Stimulated activated memory B cell treated with anti-CD40 and anti-IgM and Interleukin-4, amounts not matched to agents 10 μg/mL and 1 μg/mL and 100 μg/mL, for 72 hours (primary cell): ENCODE measurements at places on chromosomes 7 and 10.

DNA sequence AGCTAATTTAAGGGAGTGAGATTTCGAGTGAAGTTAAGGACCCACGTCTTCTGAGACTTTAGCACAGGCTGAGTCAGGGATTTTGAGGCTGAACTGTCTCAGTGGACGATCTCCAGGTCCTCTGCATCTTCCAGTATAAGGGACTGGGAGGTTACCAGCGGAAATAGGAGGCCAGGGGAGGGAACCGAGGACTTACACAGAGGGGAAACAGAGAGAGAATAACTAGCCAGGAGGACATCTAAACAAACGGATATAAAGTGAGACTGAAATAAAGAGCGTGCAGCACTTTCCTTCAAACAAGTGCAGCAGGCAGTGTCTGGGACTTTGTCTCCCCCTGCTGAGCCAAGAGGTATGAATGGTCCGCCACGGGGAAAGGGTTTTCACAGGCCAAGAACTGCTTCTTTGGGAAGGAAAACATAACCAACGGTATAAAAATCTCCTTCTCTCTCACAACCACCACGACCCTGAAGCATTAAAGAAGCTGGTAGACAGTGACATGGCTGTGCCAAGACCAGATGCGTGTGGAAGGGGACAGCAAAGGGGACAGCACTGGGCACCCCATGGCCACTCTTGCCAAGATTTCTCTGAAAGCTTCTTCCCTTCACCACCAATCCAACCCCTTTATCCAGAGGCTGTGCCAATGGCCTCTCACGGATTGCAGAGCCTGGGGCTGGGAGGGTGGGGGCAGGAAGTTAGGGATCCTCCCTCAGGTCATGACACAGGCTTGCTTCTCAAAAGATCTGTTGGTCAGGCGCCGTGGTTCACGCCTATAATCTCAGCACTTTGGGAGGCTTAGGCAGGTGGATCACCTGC is 72.0 kb downstream of the SLC37A3 start:
- no peaks in the 10 kb centered on the region for H3K4me1 ChIP-seq
- ATAC-seq = peak; percentile 67
- no peak overlapping the region for H3K4me3 ChIP-seq
- peaks cover 3% of the 10 kb centered on the region for H3K36me3 ChIP-seq

DNA sequence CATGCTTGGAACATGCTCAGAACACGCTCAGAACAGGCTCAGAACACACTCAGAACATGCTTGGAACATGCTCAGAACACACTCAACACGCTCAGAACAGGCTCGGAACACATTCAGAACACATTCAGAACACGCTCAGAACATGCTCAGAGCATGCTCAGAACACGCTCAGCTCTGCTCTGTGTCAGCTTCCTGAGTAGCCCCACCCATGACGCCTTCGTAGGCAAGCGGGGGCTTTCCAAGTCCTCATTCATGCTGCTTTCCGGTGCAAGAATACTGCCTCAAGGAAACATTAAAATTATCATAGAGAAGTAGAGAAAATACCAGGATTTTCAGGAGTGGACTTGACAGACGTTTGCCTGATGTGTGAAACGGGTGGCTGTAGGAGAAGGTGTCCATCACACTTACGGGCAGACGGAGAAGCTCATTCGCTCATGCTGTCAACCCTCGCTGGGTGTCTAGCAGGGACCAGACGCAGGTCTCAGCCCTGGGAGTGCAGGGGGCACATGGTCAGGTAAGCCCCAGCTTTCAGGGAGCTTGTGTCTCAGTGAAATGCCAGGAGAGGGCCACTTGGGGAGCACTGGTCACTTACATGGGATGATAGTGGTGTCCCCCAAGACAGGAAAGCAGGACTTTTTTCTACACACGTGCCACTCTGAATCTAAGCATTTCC is 24.7 kb downstream of the EN2 start:
- no peaks in the 10 kb centered on the region for H3K36me3 ChIP-seq
- H3K27ac ChIP-seq = peak overlapping the region; percentile 12
- H3K27me3 ChIP-seq = peaks cover 38% of the 10 kb centered on the region
- peak; percentile 63 for ATAC-seq
- peaks cover 7% of the 10 kb centered on the region for H3K4me1 ChIP-seq

- no peaks in the 10 kb centered on the region for H3K4me1 ChIP-seq
- H3K4me3 ChIP-seq = no peak overlapping the region
- no peaks in the 10 kb centered on the region for H3K36me3 ChIP-seq
- no peak overlapping the region for H3K27ac ChIP-seq
- ATAC-seq = no peak
Observed at GRCh38 chr7:141874787-141875186, 33.5 kb upstream of the PRSS37 start.

DNA sequence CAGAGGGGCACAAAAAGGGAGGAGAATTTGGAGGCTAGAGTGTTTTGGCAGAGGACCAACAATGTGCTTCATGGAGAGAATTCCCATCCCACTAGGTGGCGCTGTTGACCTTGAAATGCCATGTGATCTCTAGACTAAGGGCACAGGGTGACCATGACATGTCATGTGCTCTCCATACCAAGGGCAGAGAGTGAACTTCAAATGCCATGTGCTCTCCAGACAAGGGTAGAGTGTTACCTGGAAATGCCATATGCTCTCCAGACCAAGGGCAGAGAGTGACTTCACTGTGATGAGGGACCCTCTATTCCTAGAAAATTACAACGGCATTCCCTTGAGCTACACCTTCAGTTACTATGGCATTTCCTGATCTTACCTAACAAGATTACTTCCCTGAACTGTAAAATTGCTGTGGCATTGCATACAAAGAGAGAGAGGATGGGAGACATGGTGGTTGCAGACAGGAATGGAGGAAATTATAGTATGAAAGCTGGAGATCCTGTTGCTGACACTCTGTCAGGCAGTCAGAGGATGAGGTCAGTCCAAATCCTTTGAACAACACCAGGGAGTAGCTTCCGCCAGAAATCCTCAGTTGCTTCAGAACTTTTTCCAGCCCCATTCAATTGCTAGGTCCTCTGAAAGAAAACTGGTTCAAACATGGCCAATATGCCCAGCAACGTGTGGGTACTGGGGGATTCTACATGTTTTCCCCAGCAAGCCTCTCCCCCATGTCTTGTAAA is 60.9 kb upstream of the ACSM6 start:
- H3K27ac ChIP-seq = no peak overlapping the region
- H3K27me3 ChIP-seq = no peaks in the 10 kb centered on the region
- peaks cover 27% of the 10 kb centered on the region for H3K36me3 ChIP-seq
- peak; percentile 79 for ATAC-seq
- H3K4me3 ChIP-seq = no peak overlapping the region

DNA sequence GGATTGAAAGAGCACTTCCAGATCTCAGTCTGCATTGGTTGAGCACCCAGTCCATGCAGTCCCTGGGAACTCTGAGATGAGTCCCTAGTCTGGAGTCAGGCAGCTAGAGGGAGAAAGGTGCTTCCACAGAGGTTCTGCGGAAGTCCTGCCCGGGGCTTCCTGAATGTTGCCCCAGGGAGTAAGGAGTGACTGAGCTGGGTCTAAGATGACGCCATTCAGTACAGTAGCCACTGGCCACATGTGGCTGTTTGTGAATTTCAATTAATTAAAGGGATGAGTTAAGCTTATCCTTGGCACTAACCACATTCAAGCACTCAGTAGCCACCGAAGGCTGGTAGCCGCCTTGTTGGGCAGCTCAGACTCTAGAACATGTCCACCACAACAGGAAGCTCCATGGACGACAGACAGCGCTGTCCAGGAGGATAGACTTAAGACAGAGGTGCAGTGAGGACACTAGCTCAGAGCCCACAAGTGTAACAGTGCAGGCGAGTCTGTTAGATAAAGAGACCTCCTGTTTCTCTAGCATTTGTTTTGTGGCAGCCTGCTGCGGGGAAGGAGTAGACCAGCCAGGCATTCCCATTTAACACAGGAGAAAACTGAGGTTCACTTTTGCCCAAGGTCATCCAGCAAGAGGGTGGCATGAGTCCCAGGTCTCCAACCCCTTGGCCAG is 101.6 kb upstream of the PPIF start:
- H3K4me3 ChIP-seq = peak overlapping the region; percentile 79
- peak overlapping the region; percentile 97 for H3K27ac ChIP-seq
- H3K36me3 ChIP-seq = peaks cover 31% of the 10 kb centered on the region
- H3K27me3 ChIP-seq = no peaks in the 10 kb centered on the region

GRCh38 chr10:48655411-48656240 is 29.0 kb upstream of the WDFY4 start:
- H3K27ac ChIP-seq = peak overlapping the region; percentile 78
- H3K4me1 ChIP-seq = peaks cover 68% of the 10 kb centered on the region
- peak; percentile 53 for ATAC-seq
- H3K36me3 ChIP-seq = no peaks in the 10 kb centered on the region

- H3K27me3 ChIP-seq = no peaks in the 10 kb centered on the region
- no peak for ATAC-seq
- H3K27ac ChIP-seq = no peak overlapping the region
- no peak overlapping the region for H3K4me3 ChIP-seq
- H3K4me1 ChIP-seq = no peaks in the 10 kb centered on the region
Observed at GRCh38 chr10:33235251-33235884, 99.1 kb downstream of the NRP1 start.

DNA sequence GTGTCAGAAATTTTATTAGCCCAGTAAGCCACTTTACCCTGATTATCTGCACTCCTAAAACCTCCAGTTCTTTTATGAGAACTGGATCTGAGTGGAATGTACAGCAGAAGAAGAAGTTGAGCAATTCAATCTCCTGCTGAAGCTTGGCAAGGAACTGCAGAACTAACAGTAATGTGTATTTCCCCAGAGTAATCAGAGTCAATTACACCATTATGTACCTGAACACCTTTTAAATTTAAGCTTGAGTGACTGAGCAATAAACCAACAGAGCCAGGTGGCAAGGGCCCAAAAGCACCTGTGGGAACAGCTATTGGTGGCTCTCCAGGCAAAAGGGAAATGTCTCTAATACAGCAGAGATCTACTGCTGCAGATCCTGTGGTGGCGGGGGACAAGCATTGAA is 40.1 kb upstream of the AKR1C2 start:
- H3K27me3 ChIP-seq = no peaks in the 10 kb centered on the region
- no peak overlapping the region for H3K27ac ChIP-seq
- H3K4me3 ChIP-seq = no peak overlapping the region
- ATAC-seq = no peak
- H3K4me1 ChIP-seq = no peaks in the 10 kb centered on the region

GRCh38 chr10:114694752-114695151 is 36.7 kb upstream of the ABLIM1 start:
- H3K27me3 ChIP-seq = peaks cover 20% of the 10 kb centered on the region
- H3K4me1 ChIP-seq = no peaks in the 10 kb centered on the region
- H3K4me3 ChIP-seq = no peak overlapping the region
- H3K36me3 ChIP-seq = no peaks in the 10 kb centered on the region

DNA sequence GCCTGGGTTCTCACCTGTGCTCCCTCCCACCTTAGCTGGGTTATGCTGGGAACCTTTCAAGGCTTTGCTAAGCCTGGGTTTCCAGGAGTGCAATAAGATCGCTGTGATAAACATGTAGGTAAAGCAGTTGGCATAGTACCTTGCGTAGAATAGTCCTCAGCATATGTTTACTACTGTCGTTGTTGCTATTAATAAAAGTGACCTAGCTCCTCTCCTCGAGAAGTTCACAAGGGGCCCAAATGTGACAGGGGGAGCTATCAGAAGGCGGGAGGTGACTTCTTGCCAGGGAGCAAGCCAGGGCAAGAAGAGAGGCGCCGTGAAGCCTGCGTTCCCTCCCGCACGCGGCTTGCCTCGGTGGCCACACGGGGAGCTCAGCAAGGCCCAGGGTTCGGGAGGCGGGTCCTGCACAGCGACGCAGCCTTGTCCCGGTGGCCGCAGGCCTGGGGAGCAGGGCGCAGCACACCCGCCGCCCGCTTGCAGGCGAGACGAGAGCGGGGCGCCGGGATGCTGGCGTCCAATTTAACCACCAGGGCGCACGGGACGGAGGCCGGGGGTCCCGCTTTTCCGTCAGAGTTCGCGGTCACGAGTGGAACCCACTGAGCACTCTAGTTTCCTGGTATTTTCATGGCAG is 106.2 kb downstream of the SNX10 start:
- H3K27ac ChIP-seq = peak overlapping the region; percentile 86
- H3K27me3 ChIP-seq = peaks cover 14% of the 10 kb centered on the region
- H3K4me1 ChIP-seq = peaks cover 31% of the 10 kb centered on the region
- no peaks in the 10 kb centered on the region for H3K36me3 ChIP-seq

GRCh38 chr7:83162402-83163256 is at the start of gene PCLO:
Gene PCLO, minus strand, starts transcription at chr7:83162884. Its CDS starts 292 bp downstream, at chr7:83162592.
- ATAC-seq = peak; percentile 91
- peak within 1 kb of the TSS; percentile 40 for H3K27ac ChIP-seq
- H3K4me3 ChIP-seq = peak within 1 kb of the TSS; percentile 73
- H3K4me1 ChIP-seq = no peaks in the 10 kb centered on the region

- H3K36me3 ChIP-seq = no peaks in the 10 kb centered on the region
- peaks cover 18% of the 10 kb centered on the region for H3K27me3 ChIP-seq
- no peaks in the 10 kb centered on the region for H3K4me1 ChIP-seq
- H3K27ac ChIP-seq = no peak overlapping the region
Observed at GRCh38 chr10:107168738-107169137, 4.2 kb upstream of the SORCS1 start.

DNA sequence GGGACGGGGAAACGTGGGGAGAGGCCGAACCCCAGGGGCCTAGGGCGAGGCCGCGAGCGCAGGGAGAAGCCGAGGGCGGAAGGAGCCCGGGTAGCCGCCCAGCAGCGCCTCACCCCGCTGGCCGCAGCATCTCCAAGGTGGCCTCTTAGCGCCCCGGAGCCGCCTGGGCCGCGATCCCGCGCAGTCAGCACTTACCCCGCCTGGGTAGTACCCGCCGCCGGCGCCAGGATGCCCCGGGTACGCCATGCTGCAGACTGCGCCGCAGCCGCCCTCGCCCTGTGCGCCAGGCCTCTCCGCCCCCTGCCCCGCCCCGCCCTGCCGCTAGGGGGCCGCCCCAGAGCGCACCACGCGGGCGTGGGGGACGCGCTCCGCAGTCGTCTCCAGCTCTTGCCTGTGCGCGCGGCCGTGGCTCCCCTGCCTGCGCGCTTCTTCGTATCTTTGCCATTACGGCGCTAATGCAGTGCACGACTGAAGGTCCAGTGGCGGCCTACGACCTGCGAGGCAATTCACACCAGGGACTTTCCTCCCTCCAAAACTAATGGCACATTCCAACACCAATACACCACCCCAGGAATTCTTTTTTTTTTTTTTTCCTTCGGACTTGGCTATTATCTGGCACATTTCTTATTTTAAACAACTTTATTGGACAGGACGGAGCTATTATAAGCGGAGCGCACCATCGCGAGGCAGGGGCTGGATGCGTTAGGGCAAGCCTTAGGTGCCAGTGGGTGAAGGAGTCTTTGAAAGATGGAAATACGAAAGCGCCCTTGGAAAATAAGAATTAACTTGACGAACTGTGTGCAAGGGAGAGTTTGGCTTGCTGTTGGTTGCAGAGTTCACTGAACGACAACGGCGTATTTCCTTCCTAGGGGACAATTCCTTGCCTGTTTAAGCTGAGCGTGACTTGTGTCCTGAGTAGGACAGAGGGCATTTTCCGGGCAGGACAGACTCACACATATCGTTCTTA is at the start of gene SRI:
SRI (minus strand) TSS at position 258 of the 967 bp plus-strand sequence; CDS start at position 246, 12 bp downstream.
- peak; percentile 96 for ATAC-seq
- peak within 1 kb of the TSS; percentile 98 for H3K4me3 ChIP-seq
- H3K4me1 ChIP-seq = peaks cover 23% of the 10 kb centered on the region
- no peaks in the 10 kb centered on the region for H3K27me3 ChIP-seq
- peak within 1 kb of the TSS; percentile 99 for H3K27ac ChIP-seq

GRCh38 chr7:22110227-22110839 is 164.6 kb upstream of the CDCA7L start:
- H3K4me1 ChIP-seq = no peaks in the 10 kb centered on the region
- H3K27me3 ChIP-seq = peaks cover 11% of the 10 kb centered on the region
- H3K4me3 ChIP-seq = no peak overlapping the region
- peak; percentile 75 for ATAC-seq
- no peaks in the 10 kb centered on the region for H3K36me3 ChIP-seq
